ENCODE measurements at places on chromosomes 4 and X.

GRCh38 chr4:173420324-173420752, 21.4 kb upstream of the SCRG1 start:
- H3K4me1 ChIP-seq = peaks cover 16% of the 10 kb centered on the region
- H3K36me3 ChIP-seq = peaks cover 3% of the 10 kb centered on the region
- peaks cover 13% of the 10 kb centered on the region for H3K27me3 ChIP-seq
- H3K27ac ChIP-seq = no peak overlapping the region
- no peak overlapping the region for H3K4me3 ChIP-seq

- DNase-seq = no peak
- no peaks in the 10 kb centered on the region for H3K4me1 ChIP-seq
- no peak overlapping the region for H3K27ac ChIP-seq
Observed at GRCh38 chr4:149498246-149498645, 317.4 kb downstream of the IQCM start.

DNA sequence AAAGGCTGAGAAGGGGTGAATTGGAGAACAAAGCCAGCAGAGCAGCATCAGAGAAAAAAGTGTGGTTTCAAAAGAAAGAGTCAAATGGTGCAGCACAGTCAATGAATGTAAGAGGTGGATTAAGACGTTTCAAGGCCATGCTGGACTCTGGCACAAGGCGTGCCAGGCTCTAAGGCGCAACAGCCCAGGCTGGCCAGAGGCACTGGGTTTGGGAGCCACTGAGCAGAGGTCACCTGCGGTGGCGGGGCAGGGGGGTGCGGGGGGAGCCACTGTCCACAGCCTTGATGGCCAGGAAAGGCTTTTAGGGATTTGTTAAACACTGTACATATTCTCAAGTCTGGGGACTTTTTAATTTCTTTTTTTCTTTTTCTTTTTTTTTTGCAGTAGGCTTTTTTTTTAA, 222.5 kb upstream of the FAT1 start:
- H3K4me3 ChIP-seq = no peak overlapping the region
- no peaks in the 10 kb centered on the region for H3K4me1 ChIP-seq
- DNase-seq = no peak
- no peak overlapping the region for H3K27ac ChIP-seq
- no peaks in the 10 kb centered on the region for H3K36me3 ChIP-seq
- H3K27me3 ChIP-seq = no peaks in the 10 kb centered on the region

- H3K27me3 ChIP-seq = no peaks in the 10 kb centered on the region
- peaks cover 4% of the 10 kb centered on the region for H3K4me1 ChIP-seq
- DNase-seq = no peak
- no peaks in the 10 kb centered on the region for H3K36me3 ChIP-seq
- H3K4me3 ChIP-seq = no peak overlapping the region
- no peak overlapping the region for H3K27ac ChIP-seq
Observed at GRCh38 chrX:136166221-136166855, 19.0 kb downstream of the FHL1 start.

DNA sequence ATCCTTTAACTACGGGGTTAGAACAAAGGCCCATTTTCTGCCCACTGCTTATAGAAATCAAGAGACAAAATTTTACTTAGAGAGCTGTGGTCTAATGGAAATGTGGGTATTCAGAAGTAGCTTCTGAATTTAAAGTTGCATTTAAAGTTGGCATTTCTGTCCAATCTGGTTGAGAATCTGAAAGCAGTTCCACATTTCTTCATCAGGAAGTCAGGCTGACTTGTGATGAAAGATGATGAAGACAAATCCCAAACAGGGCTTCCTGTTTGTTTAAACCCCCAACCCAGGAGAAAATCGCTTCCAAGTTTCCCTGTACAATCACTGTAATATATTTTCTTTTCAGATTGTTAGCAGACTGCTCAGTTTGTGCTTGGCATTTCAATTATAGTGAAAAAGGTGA, 345.3 kb downstream of the SPRY1 start:
- H3K4me1 ChIP-seq = no peaks in the 10 kb centered on the region
- H3K36me3 ChIP-seq = no peaks in the 10 kb centered on the region
- no peak overlapping the region for H3K27ac ChIP-seq
- H3K27me3 ChIP-seq = peaks cover 5% of the 10 kb centered on the region
- DNase-seq = no peak

GRCh38 chr4:84058201-84058600, 440.9 kb downstream of the NKX6-1 start:
- H3K4me3 ChIP-seq = no peak overlapping the region
- H3K36me3 ChIP-seq = no peaks in the 10 kb centered on the region
- no peaks in the 10 kb centered on the region for H3K4me1 ChIP-seq
- no peaks in the 10 kb centered on the region for H3K27me3 ChIP-seq

GRCh38 chrX:102063445-102064074, 61.9 kb upstream of the TCEAL2 start:
- H3K4me3 ChIP-seq = no peak overlapping the region
- H3K27ac ChIP-seq = no peak overlapping the region
- H3K36me3 ChIP-seq = no peaks in the 10 kb centered on the region
- H3K27me3 ChIP-seq = no peaks in the 10 kb centered on the region
- DNase-seq = no peak
- no peaks in the 10 kb centered on the region for H3K4me1 ChIP-seq

- H3K36me3 ChIP-seq = no peaks in the 10 kb centered on the region
- H3K27me3 ChIP-seq = no peaks in the 10 kb centered on the region
- no peak overlapping the region for H3K4me3 ChIP-seq
- DNase-seq = no peak
Observed at GRCh38 chr4:128528793-128529553, 241.4 kb upstream of the PGRMC2 start.

DNA sequence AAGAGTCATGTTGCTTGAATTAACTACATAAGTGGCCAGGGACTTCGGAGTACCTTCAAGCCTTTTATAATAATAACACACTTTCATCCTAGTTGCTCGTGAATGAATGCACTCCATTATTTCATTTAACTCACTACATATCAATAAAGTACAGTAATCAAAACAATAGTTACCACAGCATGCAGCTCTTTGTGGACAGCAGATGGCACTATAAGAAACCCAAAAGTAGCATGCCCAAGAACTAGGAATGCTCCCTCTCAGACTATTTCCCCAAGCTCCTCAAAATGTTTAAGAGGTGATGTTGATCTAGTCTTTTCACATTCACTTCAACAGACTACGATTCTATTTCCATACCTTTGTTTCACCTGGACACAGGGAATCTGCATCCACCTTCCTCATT, 500.8 kb upstream of the DIAPH2 start:
- no peaks in the 10 kb centered on the region for H3K4me1 ChIP-seq
- H3K4me3 ChIP-seq = no peak overlapping the region
- no peaks in the 10 kb centered on the region for H3K27me3 ChIP-seq
- no peaks in the 10 kb centered on the region for H3K36me3 ChIP-seq

DNA sequence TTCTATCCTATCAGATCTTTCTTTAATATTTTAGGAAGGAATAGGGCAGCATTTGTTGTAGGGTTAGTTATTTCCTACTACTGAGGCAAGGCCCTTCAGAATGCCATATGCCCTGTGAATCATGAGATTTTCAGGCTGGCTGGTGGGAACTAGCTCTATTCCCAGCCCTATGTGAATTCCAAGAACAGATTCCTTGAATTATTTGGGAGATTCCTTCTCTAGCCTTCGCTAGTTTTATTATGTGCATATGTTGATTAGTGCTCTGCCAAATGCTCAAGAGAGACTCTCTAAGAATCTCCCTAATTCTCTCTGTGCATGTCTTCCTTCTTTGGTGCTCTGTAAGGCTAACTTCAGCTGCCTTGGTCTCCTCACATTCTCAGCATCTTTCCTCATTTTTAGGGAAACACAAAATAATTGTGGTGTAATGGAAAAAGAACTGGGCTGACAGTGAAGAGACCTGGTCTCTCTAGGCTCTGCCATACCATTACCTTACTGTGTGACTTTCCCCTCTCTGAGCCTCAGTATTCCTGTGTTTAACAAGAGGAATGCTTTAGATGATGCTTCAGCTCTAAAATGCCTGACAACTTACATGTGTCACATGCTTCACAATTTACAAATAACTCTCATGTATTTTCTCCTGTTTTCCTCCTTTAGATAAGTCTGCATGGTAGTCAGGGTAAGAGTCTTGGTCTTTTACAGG, 79.7 kb downstream of the VMA21 start:
- no peak for DNase-seq
- no peaks in the 10 kb centered on the region for H3K4me1 ChIP-seq
- no peak overlapping the region for H3K4me3 ChIP-seq
- H3K36me3 ChIP-seq = no peaks in the 10 kb centered on the region
- no peak overlapping the region for H3K27ac ChIP-seq

- DNase-seq = no peak
- no peak overlapping the region for H3K27ac ChIP-seq
Observed at GRCh38 chrX:96147681-96148080, 537.0 kb upstream of the DIAPH2 start.

GRCh38 chrX:147183161-147183560, 368.6 kb upstream of the CXorf51A start:
- H3K27me3 ChIP-seq = no peaks in the 10 kb centered on the region
- H3K27ac ChIP-seq = no peak overlapping the region
- DNase-seq = no peak
- H3K36me3 ChIP-seq = no peaks in the 10 kb centered on the region
- H3K4me1 ChIP-seq = no peaks in the 10 kb centered on the region

- DNase-seq = no peak
- no peaks in the 10 kb centered on the region for H3K36me3 ChIP-seq
- H3K4me3 ChIP-seq = no peak overlapping the region
Observed at GRCh38 chrX:108702530-108702929, 33.8 kb downstream of the IRS4 start.

- H3K27ac ChIP-seq = no peak overlapping the region
- peaks cover 4% of the 10 kb centered on the region for H3K27me3 ChIP-seq
- no peaks in the 10 kb centered on the region for H3K4me1 ChIP-seq
- DNase-seq = no peak
- no peak overlapping the region for H3K4me3 ChIP-seq
Observed at GRCh38 chrX:132795181-132795580, 163.2 kb downstream of the HS6ST2 start.
